HuH-7 (cell line): ENCODE measurements at places on chromosomes 4 and X.

DNA sequence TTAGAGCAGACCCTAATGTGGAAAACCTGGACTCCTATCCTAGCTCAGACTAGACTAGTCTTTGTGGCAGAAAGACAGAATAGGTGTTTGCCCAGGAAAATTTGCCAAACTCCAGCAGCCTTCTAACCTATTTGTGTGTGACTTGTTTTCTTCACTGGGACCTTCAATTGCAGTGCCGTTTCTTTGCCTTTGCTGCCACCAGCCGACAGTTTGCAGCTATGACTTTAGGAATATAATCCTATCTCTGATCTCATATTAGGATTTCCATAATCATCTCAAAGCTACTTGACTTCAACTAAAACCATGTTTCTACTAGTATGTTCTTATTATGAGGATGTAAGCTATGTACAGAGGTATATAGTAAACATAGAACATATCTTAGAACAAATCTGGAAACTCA is 60.2 kb upstream of the PGAM4 start:
- DNase-seq: peak; percentile 20

- DNase-seq: no peak
Observed at GRCh38 chrX:19540076-19540475, 24.8 kb upstream of the MAP3K15 start.

DNA sequence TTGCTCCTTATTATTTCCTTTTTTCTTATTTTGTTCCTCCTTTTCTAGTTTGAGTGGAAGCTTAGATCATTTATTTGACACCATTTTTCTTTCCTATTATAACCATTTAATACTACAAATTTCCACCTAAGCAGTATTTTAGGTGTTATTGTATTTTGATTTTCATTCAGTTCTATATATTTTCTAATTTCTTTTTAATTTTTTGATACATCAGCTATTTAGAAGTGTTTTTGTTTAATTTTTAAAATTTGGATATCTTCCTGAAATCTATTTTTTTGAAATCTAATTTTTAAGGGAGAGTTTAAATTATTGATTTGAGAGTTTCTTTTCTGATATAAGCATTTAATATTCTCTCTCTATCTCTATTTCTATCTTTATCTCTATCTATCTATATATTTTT is 108.1 kb downstream of the LARP1B start:
- no peak for DNase-seq

- DNase-seq: no peak
Observed at GRCh38 chr4:13678186-13678924, 50.8 kb upstream of the BOD1L1 start.

GRCh38 chrX:51899741-51900140 is 6.3 kb downstream of the MAGED1 start:
- DNase-seq: no peak

DNA sequence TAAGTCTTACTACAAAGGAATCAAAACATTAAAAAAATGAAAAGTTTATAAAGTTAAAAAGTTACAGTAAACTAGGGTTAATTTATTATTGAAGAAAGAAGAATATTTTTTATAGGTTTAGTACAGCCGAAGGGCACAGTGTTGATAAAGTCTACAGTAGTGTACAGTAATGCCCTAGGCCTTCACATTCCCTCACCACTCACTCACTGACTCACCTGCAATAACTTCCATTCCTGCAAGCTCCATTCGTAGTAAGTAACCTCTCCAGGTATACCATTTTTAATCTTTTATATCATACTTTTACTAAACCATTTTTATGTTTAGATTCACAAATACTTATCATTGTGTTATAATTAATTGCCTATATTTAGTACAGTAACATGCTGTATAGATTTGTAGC is 307.5 kb upstream of the FAM241A start:
- no peak for DNase-seq

DNA sequence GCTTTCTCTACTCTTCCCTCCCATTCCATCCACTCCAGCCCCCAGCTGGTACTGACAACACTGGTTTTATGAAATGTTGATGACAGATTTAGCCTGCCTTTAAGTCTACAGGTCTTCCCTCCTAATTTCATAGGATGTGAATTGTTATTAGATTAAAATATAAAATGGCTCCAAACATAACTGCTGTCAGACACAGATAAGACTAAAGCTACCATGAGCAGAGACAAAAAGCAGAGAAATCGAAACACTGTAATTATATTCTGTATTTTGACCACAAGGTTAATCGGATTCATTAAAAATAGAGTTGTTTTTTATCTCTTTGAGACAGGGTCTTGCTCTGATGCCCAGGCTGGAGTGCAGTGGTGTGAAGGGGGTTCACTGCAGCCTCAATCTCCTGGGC is 28.3 kb downstream of the SEC24D start:
- no peak for DNase-seq

DNA sequence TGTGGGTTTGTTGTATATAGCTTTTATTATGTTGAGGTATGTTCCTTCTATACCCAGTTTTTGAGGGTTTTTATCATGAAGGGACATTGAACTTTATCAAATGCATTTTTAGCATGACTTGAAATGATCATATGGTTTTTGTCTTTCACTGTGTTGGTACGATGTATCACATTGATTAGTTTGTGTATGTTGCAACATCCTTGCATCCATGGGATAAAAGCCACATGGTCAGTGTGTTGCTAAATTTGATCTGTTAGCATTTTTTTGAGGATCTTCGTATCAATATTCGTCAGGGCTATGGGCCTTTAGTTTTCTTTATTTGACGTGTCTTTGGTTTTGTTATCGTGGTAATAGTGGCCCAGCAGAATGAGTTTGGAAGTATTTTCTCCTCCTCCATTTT is 11.3 kb upstream of the BLTP1 start:
- DNase-seq: no peak

GRCh38 chrX:12751887-12752286 is 39.3 kb upstream of the PRPS2 start:
- DNase-seq: no peak

GRCh38 chr4:162952232-162952631 is 214.5 kb downstream of the NAF1 start:
- no peak for DNase-seq

- no peak for DNase-seq
Observed at GRCh38 chrX:124098089-124098488, 136.6 kb downstream of the STAG2 start.

GRCh38 chrX:140064993-140065392 is 99.7 kb upstream of the CXorf66 start:
- no peak for DNase-seq

DNA sequence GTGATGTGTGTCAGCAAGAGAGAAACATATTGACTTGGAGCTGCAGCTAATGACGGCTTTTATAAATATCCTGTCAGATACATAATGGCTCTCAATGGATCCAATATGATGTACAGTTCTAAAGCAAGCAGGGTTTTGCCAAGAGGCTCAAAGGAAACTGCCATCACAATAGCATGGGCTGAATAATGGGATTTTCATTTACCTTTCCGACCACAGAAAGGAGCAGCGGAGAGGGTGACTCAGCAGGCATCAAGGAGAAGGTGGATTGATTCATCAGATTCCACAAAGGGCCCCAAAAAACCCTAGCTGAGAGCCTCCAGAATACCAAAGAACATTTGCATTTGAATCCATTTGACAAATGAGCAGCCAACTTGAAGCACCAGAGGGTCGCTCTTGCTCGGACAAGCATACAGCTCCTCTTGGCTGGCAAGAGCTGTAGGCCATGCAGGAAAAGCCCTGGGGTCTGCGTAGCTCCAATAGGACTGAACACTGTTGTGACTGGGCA is 355.7 kb upstream of the NOCT start:
- DNase-seq: no peak

DNA sequence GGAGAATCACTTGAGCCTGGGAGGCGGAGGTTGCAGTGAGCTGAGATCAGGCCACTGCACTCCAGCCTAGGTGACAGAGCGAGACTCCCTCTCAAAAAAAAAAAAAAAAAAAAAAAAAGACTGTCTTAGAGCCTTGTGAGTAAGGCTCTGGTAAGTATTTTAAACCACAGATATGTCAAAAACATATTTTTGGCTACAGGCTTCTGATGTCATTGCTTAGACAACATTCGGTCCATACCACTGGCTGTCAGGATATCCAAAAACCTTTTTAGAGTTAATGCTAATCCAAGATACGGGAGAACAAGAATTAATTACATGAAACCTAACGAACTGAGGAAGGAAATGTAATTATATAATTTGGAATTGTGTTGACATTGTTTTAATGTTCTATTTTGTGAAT is 999.5 kb upstream of the PABPC4L start:
- no peak for DNase-seq

DNA sequence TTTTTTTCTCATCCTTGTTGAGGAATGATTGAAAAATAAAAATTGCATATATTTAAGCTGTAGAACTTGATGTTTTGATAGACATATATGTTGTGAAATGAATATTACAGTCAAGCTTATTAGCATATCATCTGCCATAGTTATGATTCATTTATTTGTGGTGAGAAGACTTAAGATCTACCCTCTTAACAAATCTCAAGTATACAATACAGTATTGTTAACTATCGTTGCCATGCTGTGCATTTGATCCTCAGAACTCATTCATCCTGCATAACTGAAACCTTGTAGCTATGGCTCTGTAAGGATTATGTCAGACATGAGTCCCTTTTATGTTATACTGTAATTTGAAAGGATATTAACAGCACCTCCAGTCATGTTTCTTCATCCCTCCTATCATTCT is 2045.3 kb downstream of the ARAP2 start:
- DNase-seq: no peak

GRCh38 chrX:40414335-40414734 is 166.4 kb upstream of the ATP6AP2 start:
- DNase-seq: no peak

- DNase-seq: no peak
Observed at GRCh38 chr4:152940461-152940860, 4.3 kb downstream of the FHDC1 start.

- DNase-seq: no peak
Observed at GRCh38 chr4:73034896-73035295, 34.6 kb downstream of the COX18 start.

GRCh38 chr4:96227515-96227914 is 387.6 kb downstream of the PDHA2 start:
- DNase-seq: no peak

DNA sequence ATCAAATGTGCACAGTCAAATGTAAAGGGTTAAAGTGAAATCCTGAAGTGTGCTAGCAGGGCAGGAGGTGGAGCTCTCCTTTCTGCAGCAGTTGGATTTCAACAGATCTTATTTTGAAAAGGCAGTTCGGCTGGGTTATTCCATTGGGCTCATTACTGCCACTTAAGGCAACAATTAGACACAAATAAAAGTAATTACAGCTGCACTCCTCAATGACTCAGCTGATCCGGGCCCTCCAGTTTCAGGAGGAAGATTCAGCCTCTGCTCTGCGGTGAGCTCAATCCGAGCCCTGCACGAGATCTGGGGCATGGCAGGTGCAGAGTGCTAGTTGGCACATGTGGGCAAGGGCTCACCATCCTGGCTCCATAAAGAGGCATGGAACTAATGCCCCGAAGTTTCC is 85.4 kb downstream of the PHKA2 start:
- DNase-seq: no peak

DNA sequence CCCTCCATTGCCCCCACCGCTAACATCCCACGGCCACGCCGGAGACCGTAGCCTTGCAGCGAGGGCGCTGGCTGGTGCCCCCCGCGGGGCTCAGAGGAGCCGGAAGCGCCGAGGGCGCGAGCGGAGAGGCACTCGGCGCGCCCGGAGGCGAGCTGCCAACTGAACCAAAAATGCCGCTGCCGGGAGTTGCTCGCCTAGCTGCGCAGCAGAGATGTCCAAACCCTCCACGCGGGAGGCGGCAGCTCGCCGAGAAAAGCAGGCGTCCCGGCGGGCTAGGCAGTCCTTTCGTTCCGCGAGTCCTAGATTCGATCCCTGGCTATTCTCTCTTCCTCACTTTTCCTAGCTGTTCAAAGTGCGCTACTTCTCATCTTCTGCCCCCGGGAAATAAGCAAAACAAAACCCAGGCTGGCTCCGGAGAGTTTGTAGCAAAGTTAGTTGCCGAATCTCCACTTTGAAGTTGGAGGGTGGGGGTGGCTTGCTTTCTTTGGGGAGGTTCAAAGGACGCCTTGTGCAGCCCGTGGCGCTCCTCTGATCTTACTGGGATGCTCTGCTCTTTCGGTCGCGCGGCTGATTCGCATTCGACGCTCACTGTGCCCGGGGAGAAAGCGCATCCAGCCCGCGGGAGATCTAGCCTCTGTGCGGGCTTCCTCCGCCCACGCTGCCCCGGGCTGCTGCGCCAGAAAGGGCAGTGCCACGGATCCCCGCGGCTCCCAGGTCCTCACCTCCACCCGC is 723 bp downstream of the NKX6-1 start:
- DNase-seq: no peak
